ENCODE measurements at places on chromosomes 11 and 22.

DNA sequence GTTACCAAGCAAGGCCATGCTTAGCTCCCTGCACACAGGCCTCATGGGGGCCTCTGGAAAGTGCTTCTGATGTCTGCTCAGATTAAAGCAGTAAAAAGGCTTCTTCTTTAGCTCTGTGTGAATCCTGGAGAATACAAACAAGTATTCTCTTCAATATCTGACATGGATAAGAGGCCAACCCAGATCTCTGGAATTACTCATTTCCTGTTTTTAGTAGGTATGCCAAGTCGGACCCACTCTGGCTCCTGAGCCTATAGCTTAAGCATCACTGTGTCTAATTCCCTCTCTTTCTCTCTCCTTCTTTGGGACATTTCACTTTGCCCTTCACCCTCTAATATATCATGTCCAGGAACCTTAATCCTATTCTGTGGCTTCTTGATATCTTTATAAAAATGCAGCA, 529.6 kb upstream of the CCDC90B start:
- no peak for DNase-seq

- DNase-seq = no peak
Observed at GRCh38 chr22:36228944-36229343, 10.4 kb downstream of the APOL2 start.

DNA sequence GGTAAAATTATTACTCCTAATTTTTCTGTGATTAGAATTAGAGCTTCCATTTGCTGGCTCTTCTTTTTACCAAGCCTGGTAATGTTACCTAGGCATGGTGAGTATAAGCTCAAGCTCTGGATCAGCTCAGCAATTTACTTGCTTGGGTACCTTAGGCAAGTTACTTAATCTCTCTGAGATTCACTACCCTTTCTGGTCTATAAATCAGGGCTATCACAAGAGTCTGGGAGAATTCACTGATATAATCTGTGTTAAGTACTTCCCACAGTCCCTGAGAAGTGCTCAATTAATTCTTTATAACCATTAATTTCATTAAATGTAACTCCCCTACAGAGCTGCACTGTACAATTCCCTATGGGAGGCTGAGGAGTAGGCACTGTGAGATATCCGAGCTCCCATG, 44.2 kb downstream of the TMEM123 start:
- no peak for DNase-seq

GRCh38 chr11:116927163-116927974, 89.9 kb upstream of the APOA1 start:
- DNase-seq = no peak

DNA sequence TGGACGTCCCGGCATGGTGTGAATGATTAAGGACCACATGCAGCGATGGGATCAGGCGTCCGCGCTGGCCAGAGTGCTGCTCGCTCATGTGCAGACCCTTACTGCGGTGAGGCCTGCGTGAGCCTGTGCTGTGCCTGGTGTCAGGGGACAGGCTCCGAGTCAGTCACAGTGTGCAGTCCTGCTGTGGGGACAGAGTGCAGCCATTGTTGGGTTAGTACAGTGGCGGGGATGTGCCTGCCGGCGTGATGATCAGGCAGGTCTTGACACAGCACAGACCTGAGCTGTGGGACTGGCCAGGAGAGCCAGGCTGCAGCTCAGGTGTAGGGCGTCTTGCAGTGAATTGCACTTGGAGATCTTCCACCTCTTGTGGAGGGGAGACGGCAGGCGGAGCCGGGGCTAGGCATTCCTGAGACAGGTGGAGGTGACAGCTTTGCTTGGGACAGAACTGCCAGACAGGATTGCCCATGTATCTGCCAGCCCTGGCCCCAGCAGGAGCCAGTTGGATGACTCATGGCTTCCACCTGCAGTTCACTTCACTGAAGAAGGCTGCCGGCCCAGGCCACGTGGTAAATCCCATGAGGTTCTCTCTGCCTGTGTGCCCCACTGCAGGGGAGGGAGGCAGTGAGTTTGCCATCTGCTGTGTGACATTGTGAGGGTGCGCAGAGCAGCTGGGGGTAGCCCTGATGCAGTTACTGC, 17.3 kb downstream of the TRMU start:
- DNase-seq = no peak

GRCh38 chr11:1226226-1226985, 3.5 kb downstream of the MUC5B start:
- no peak for DNase-seq

- DNase-seq = peak; percentile 8
Observed at GRCh38 chr22:41966607-41967240, 2.5 kb upstream of the SEPTIN3 start.

- DNase-seq = no peak
Observed at GRCh38 chr11:46345131-46345597, 2.1 kb upstream of the DGKZ start.

DNA sequence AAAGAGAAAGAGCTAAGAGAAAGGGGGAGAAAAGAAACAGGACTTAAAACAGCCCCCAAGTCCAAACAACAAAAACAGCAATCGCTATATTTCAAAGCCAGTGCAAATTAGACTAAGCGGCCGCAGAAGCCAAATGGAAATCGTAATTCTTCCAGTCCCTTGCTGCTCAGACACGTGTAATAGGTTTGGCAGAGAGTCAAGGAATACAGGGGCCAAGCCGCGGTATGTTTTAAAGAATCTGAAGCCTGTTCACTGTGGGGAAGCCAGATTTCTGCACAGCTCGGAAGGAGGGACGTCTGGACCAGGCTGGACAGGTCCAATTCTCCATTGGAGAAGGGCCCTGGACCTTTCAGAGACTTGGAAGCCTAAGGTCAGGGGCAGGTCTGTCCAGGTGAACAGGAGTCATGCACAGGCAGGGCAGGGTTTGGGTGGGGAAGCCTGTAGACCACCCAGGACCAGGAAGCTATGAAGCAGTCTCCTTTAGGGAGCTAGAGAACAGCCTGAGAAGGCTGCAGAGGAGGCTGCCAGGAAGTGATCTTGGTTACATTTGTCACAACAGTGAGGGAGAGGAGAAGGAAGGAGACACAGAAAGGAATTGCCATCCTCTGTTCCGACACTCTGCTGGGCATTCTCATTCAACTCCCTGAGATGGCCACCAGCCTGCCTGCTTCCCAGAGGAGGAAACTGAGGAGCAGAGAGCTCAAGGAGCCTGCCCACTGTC, 265.5 kb upstream of the ISX start:
- no peak for DNase-seq

DNA sequence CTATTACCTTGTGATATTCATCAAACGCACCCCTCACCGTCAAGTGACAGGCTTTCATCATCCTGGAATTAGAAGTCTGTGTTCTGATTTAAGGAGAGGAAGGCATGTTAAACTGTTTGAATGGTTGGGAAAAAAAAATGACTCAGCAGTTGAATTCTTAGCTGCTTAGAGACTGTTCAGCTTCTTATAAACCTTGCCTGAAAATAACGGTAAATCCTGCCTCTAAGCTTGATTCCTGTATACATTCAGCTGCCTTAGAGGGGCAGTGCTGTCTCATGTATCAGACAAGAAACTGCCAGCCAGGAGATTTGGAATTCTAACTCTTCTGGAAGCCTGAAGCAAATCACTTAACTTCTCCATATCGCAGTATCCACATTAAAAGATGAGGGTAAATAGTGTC, 437.4 kb downstream of the JRKL start:
- no peak for DNase-seq

DNA sequence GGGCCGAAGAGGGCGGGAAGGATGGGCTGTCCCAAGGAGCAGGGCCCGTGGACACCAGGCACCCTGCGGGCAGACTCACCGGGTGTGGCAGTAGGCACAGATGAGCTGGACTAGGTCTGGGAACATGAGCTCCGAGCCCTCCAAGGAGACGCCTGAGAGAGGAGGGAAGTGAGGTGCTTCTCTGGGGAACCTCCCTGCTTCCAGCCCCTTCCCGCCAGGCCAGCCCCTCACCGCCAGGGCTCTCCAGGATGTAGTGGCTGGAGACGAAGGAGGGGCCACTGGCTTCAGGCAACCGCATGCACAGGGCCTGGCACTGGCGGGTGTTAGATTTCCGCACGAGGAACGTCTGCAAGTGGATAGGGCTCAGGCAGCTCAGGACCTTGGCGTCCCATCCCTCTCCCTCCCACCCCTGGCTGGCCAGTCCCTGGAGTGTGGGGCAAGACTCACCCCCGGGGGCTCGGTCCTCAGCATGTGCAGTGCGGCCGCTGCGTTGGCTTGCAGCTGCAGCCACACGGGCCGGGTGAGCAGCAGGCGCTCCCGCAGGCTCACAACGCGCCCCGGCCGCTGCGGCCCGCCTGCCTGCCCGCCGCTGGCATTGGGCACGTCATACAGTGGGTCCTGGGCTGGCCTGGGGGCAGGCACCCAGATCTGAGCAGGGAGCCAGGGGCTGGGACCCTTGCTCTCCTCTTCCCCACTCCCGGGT, 552 bp downstream of the RIN1 start:
- peak; percentile 56 for DNase-seq

DNA sequence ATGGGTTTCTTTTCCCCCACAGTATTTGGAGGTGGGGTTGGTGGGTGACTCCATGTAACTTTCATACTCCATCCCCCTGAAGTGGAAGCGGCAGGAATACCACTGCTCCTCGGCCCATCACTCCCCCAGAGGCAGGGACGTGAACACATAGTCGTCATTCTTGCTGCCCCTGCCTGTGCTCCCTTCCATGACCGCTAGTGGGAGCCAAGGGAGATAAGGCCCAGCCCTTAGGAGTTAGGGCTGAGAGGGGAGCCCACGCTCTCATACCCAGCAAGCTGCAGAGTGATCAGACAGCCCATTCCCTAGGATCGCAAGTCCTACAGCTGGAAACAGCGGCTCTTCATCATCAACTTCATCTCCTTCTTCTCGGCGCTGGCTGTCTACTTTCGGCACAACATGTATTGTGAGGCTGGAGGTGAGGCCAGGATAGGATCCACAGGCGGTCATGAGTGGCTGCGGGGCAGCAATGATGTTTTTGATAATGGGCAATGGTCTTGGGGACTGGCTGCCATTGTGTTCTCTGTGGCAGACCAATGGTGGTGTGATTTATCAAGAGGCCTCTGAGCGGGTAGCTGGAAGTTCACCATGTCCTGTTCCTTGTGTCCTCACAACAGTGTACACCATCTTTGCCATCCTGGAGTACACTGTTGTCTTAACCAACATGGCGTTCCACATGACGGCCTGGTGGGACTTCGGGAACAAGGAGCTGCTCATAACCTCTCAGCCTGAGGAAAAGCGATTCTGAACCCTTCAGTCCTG, 15.9 kb downstream of the RHOG start:
- no peak for DNase-seq

DNA sequence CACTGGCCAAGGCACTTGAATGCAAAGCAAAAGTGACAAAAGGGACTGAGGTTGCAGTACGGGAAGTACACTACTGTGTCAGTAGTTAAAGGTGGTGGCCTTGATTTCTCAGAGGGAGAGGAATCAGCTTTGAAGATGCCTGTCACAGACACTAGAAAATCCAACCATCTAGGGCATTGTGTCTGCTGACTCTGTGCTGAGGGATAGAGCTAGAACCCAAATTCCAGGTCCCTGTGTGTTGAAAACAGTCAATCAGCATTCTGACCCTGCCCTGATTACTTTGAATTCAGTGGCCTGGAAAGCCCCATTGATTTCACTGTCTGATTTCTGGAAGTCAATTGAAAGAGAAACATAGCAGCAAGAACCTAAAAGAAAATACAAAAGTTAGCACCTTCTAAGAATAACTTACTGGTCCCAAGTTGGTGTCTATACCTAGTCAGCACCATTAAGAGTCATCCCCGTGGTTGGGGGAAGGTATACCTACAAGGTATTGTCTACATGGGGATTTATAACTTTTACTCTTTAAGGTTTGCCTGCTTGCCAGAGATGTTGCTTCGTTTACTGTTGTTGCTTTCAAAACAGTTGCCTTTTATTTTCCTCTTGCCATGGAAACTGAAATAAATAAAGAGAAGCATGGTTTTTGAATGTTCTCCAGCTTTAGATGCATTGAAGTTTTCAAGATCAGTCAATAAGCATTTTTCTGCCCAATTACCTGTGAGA, 97.3 kb downstream of the PDHX start:
- DNase-seq = no peak

DNA sequence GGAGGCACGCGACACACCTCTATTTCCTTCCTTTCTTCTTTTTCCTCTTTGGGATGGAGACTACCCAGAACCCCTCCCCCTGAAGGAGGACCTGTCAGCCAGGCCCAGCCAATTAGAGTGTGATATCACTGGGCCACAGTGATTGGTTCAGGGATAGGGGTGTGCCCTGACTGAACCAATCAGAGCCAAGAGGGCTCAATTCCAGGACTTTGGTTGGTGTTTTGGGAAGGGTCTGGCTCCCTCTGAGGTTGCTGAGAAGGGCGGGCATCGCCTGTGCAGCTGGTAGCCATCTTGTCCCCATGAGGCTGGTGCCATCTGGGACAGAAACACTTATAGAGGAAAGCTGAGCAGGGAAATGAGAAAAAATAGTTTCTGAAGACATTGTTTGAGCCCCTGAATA, 71.4 kb downstream of the CHST1 start:
- no peak for DNase-seq

GRCh38 chr11:9757809-9758636, 94.1 kb downstream of the SWAP70 start:
- DNase-seq = peak; percentile 67

DNA sequence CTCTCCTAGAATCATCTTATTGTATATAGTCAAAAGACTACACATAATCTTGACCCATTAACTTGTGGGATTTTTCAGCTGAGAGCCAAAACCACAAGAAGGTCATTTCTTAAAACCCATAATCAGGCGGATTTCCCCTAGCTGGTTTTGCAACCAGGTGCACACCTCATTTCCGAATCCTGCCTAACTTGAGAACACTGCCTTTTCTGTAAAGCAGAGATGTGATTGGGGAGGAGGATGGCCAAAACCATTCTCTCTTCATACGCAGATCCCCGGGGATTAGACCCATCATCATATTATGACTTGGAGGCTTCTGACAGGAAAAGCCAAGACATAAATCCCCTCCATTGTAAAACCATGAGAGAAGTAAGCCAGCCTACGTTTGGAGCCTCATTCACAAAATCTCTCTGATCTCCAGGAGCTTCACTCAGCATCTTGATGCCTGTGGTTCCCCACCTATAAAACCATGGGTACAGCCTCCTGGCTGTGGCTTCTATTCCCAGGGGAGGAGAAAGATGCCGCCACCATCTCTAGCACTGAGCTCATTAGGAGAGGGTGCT, 191.3 kb downstream of the KIF18A start:
- peak; percentile 26 for DNase-seq
